ENCODE measurements at places on chromosomes 7 and 10.
A peak's percentile ranks its signal among the peaks of the same experiment; 100 is the strongest.

DNA sequence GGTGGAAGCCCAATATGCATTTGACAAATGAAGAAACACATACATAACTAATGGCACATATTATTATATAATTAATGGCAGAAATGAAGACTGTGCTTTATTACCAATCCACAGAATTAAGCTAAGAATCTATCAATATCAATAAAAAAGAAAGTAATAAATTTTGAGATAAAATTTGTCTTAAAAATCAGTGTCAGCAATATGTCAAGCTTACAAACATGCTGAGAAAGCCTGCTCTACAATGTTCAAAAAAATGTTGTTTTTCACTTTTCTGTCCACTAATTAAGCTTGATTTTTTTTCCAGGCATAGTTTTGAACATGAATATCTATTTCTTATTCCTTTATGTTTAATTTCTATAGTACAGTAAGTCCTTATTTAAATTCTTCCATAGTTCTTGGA lies 721.0 kb upstream of the LRRTM3 start:
- no peak for DNase-seq

DNA sequence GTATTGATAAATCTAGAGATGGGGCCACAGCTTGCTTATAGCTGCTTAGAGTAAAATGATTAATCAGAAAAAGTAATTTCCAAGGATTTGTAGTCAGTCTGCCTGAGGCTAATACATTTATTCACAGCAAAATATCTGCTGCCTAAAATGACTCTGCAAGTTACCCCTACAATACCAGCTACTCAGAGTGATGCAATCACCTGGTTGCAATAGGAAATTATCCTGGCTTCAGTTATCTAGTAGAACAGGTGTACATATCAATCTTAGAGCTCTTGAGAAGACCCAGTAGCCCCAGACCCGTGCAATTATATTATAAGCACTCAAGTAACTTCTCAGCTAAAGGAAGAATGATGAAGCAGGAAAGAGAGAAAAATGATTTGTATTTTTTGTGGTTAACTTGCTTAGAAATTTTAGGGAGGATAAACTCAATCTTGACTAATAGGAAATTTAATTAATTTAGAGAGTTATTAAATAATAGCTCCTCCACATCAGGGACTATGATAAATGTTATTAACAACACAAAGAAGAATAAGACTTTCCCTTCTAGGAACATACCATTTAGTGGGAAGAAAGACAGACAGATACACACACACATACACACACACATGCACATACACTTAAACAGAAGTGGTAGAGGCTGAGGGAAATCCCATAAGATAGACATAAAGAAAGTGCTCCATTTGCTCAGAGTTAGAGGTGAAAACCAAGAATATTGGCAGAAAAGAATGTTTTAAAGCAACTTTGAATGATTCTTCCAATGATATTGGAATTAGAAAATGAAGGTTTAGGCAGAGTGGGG lies 140.4 kb upstream of the PRSS1 start:
- peak; percentile 42 for DNase-seq

DNA sequence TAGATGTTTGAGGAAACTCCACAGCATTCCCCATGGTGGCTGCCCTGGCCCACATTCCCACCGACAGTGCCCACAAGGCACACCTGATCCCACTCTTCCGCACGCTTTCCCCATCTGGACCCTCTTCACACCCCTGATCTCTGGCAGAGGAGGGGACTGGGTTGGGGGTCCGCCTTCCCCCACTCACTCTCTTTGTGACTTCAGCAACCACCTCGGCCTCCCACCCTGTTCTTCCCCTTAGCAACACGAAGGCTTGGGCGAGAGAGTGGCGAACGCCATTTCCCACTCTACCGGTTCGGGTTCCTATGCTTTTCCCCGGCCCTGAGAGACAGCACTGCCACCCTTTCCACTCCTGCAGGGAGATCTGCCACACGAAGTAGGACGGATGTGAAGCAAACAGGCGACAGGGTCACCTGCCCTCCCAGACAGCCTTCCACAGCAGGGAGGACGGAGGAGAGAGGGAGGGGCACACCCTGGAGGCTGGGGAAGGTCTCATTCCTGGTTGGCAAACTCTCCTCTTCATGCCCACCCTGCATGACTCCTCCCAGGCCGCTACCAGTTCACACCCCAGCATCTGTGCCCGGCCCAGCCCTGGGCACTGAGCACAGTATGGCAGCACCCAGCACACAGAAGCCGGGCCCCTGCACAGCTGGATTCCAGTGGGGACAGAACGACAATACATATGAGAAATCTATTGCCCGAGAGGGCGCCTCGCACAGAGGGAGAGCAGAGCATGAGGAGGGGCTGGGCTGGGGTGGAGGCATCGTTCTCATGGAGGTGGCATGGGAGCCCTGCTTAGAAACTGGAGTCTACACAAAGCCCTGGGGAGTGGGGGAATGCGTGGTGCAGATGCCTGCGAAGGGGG lies 93.5 kb downstream of the PAXIP1 start:
- no peak for DNase-seq

- DNase-seq, result peak; percentile 43
These were observed 19.6 kb downstream of the MICALL2 start for GRCh38 chr7:1439373-1440363.

DNA sequence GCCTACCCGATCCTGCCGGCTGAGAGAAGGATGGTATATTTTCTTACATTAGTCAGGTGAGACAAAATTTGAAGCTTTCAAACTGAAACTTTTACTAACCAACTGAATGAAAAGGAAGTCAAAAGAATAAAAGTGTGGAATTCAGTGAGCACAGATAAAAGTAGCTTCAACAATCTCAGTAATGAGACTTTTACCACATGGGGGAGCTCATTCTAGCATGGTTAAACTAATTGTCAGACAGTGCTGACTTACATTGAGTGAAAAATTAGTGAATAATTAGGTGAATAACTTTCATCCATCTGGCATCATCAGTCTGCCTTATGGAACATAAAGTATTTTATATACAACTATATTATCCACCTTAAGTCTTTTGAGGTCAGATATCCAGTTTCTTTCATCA lies 8.4 kb downstream of the FAM237B start:
- DNase-seq, result peak; percentile 4

GRCh38 chr10:4885162-4885561 lies 59.2 kb downstream of the AKR1E2 start:
- DNase-seq, result no peak

GRCh38 chr7:27586825-27587224 lies 75.9 kb downstream of the HIBADH start:
- DNase-seq, result no peak

GRCh38 chr7:69654849-69655707 lies 56.8 kb downstream of the AUTS2 start:
- DNase-seq, result no peak

DNA sequence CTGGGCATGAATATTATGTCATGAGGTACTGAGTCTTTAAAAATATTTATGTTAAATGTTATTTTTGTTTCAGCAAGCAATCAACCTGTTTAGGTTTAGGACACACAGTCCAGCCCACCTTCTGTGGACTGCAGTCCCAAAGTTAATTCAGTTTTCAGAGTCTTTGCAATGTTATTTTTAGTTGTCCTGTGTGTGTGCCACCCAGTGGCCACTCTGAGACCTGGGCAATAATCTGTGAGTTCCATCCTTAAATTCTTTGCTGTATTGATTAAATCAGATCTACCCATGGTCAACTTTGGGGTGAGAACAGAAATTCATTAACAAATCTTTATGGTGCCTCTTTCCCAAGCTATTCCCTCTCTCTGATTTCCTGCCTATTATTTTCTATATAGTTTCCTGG lies 415.1 kb downstream of the CCSER2 start:
- no peak for DNase-seq

DNA sequence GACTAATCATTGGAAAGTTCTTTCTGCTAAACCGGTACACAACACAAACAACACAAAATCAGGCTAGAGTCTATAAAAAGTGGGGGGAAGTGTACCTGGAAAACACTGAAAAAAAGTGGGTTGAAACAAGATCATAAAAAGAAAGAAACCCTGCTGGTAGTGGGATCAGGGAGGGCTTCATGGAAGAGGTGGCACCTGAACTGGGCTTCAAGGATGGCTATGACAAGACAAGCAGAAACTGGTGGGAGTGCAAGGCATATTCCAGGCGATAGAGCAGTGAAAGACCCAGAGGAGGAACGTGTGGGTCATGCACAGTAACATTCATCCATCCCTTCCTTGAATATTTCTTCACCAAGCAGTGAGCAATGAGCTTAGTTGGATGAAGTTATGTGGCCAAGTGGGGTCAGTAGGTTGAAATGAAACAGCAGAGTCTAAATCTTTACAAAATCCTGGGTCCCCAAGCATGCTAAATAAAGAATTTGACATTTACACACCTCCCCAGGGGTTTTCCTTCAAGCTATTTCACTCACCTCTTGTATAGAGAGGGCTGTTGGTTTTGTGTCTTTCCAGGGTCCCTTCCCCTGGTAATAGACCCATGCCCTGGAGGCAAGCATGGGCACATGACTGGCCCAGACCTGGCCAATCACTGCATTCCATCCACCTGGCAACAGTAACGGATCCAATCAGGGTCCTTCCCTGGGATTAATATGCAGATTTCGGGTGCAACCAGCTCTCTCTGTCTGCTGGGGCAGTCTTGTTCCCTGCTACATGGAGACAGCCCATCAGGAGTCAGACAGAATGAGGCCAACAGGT lies 38.2 kb downstream of the SPOCK2 start:
- DNase-seq, result no peak

DNA sequence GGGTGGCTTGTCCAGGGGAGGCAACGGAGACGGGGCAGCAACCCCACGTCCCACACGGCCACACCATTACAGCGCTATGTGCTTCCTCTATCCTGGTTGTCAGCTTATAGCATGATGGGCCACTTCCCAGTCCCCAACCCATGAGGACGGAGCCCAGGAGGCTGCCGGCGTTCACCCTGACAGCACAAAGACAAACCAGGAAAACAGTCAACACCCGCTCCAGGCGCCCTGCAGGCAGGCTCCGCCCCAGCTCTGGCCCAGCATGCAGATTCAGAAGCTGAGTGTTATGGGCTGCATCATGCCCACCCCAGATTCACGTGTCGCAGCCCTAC lies 14.8 kb downstream of the WDR86 start:
- DNase-seq, result no peak

GRCh38 chr10:620971-621370 lies 68.5 kb downstream of the DIP2C start:
- no peak for DNase-seq

DNA sequence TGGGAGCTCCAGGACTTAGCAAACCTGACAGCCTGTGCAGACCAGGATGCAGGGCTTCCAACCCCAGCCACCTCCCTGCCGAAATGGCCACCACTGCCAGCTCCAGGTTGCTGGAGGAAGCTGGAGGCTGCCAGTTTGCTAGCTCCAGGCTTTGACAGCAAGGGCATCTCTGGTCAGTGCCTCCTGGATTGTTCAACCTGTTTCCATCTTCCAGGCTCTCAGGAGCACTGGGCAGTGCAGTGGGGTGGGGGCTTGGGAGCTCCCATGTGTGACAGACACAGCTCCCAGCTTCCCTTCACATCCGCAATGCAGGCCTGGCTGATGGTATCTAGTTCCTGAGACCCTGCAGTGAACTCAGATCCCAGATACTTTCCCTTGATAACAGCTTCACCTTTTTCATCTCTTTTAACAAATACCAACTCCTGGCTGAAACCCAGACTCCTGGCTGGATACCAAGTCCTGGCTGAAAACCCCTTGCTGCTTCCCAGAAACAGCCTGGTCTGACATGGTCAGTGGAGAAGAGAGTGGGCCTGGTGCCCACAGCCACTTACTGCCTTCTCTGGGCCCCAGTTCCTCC lies 20.8 kb upstream of the RET start:
- no peak for DNase-seq

- DNase-seq, result no peak
These were observed 81.5 kb downstream of the ITPRID1 start for GRCh38 chr7:31595390-31595789.

DNA sequence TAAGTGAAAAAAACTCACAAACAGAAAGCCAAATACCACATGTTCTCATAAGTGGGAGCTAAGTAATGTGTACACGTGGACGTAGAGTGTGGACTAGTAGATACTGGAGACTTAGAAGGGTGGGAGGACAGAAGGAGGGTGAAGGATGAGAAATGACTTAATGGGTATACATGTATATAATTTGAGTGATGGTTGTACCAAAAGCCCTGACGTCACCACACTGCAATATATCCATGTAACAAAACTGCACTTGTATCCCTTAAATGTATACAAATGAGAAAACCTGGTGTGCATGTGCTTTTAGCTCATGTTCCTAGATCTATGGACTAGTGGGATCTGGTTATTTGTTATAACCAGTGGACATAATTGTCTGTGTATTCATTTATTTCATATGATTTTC lies 48.5 kb upstream of the FGL2 start:
- DNase-seq, result no peak

Measured in erythroblast (primary cell).